ENCODE measurements at places on chromosomes 1 and 21. TPM values are rescaled to one million over a fixed set of nuclear protein-coding genes. Genes with fewer than 3 reads are reported as not detected.
A peak's percentile ranks its signal among the peaks of the same experiment; 100 is the strongest.

DNA sequence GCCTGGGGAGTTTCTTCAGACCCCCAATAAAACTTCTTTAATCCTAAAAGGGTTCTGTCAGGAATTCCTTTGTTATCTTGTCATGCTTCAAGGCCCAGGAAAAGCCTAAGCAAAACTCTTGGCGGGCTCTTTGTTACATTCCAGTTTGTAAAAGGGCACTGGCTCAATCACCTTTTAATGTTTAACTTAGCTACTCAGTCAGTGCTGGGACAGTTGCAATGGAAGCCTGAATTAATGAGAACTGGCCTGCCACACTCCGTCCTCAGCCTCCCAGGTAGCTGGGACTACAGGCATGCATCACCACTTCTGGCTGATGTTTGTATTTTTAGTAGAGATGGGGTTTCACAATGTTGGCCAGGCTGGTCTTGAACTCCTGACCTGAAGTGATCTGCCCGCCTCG is 21.3 kb upstream of the ASB17 start:
- no peak for DNase-seq
- no peaks in the 10 kb centered on the region for H3K4me1 ChIP-seq
- no peaks in the 10 kb centered on the region for H3K27me3 ChIP-seq
- H3K4me3 ChIP-seq, result no peak overlapping the region

GRCh38 chr1:163202833-163203451 is at the start of gene RGS5:
Gene RGS5, minus strand, starts transcription at chr1:163202916. Its CDS starts 81 bp downstream, at chr1:163202835.
- no peaks in the 10 kb centered on the region for H3K36me3 ChIP-seq
- H3K4me3 ChIP-seq, result no peak within 1 kb of the TSS
- no peak for DNase-seq

DNA sequence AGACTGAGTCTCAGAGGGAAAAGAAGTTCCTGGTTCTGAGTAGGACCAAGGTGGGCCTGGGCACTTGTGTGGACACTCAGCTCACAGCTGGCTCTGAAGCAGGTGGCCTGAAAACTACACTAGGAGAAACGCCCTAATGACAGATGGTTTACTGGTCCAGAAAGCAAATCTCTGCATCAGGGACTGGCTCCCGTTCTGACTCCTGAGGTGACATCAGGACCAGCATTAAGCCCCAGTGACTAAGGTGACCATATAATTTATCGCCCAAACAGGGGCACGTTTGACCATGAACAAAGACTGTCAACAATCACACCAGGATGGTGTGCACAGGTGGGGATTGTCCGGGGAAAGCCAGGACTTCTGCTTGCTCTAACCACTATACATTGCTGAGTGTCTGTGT is 12.2 kb upstream of the CD34 start:
- H3K27me3 ChIP-seq, result no peaks in the 10 kb centered on the region
- no peaks in the 10 kb centered on the region for H3K36me3 ChIP-seq
- no peak overlapping the region for H3K4me3 ChIP-seq
- no peak for DNase-seq

- H3K27ac ChIP-seq, result peak overlapping the region; percentile 17
- H3K27me3 ChIP-seq, result no peaks in the 10 kb centered on the region
- no peak for DNase-seq
- peaks cover 5% of the 10 kb centered on the region for H3K4me1 ChIP-seq
- no peak overlapping the region for H3K4me3 ChIP-seq
- H3K36me3 ChIP-seq, result no peaks in the 10 kb centered on the region
Observed at GRCh38 chr1:224205438-224205840, 22.4 kb downstream of the DEGS1 start.

DNA sequence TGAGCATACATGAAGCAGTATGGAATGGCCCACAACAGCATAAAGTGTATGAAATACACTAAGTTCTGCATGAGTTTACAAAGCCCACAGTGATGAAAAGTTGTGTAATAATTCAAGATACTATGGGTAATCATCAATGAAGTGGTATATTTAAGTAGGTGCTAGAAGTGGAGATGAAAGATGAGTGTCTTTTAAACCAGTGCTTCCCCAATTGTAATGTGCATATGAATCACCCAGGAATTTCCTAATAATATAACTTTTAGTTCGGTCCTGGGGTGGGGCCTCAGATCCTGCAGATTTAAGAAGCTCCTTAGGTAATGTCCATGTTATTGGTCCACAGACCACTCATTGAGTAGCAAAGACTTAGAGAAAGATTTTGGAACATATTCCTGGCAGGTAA is 184.9 kb downstream of the DUSP10 start:
- H3K27me3 ChIP-seq, result no peaks in the 10 kb centered on the region
- H3K36me3 ChIP-seq, result no peaks in the 10 kb centered on the region
- no peak for DNase-seq
- no peak overlapping the region for H3K27ac ChIP-seq
- no peak overlapping the region for H3K4me3 ChIP-seq

DNA sequence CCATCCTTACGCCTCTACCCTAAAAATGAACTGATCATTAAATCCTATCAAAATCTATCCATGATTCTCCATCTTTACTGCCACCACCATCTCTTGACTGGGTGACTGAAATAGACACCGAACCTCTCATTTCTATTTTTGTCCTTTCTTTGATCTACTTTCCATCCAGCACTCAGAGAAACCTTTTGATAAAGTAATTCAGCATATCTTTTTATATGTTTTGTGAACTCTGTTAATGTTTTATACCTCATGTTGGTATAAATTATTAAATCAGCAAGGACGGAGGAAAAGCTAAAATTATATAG is 13.0 kb downstream of the PCNX2 start:
- no peaks in the 10 kb centered on the region for H3K4me1 ChIP-seq
- no peaks in the 10 kb centered on the region for H3K36me3 ChIP-seq
- H3K27me3 ChIP-seq, result no peaks in the 10 kb centered on the region
- H3K27ac ChIP-seq, result no peak overlapping the region
- DNase-seq, result no peak

DNA sequence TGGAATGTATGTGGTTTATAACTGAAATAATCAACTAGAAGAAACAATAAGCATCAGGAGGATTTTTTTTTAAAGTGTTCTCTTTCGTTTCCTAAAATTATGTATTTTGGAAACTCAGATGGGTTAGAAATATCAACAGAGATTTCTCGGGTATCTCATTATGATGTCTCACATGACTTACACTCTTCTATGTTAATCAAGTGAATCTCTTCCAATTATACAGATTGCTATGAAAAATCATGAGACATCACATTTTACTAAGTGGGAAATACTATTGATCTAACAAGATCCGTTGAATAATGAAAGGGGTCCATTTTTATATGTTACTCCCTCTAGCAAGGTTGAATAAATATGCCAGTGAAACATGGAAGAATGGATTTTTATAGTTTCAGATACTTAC is 54.7 kb upstream of the NRIP1 start:
- no peaks in the 10 kb centered on the region for H3K36me3 ChIP-seq
- H3K4me3 ChIP-seq, result no peak overlapping the region
- H3K27me3 ChIP-seq, result no peaks in the 10 kb centered on the region
- H3K4me1 ChIP-seq, result peaks cover 4% of the 10 kb centered on the region

DNA sequence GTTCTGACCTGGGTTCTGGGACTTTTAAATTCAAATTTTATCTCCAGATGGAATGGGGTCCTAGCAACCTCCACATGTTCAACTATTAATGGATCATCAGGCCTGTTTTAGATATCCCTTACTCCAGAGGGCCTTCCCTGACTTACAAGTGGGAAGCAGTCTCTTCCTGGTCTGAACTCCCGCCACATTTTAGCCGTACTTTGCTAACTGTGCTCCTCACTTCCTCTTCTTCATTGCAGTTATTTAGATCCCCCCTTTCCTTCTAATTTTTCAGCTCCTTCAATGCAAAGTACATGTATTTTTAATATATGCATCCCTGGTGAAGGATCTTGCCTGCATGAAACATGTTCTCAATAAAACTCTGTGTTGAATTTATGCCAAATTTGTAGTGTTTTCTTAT is 3.7 kb downstream of the CD1A start:
- no peak for DNase-seq
- no peak overlapping the region for H3K4me3 ChIP-seq
- no peaks in the 10 kb centered on the region for H3K36me3 ChIP-seq
- no peaks in the 10 kb centered on the region for H3K27me3 ChIP-seq

GRCh38 chr1:206012086-206012859 is 9.1 kb upstream of the RAB7B start:
- no peaks in the 10 kb centered on the region for H3K27me3 ChIP-seq
- H3K4me1 ChIP-seq, result no peaks in the 10 kb centered on the region
- DNase-seq, result peak; percentile 91
- H3K27ac ChIP-seq, result peak overlapping the region; percentile 35
- no peaks in the 10 kb centered on the region for H3K36me3 ChIP-seq
- H3K4me3 ChIP-seq, result no peak overlapping the region

DNA sequence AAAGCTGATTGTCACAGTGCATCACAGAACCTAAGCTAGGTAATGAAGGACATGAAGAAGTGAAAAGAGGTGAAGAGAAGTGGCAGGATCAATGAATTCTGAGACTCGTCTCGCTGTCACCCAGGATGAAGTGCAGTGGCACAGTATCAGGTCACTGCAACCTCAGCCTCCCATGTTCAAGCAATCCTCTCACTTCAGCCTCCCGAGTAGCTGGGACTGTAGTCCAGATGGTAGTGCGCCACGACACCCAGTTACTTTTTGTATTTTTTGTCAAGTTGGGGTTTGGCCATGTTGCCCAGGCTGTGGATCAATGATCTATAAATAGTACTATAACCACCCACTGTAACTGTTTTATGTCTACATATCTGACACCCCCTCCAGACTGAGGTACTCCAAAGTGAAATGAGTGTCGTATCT is 33.1 kb downstream of the PTP4A2 start:
- H3K27me3 ChIP-seq, result no peaks in the 10 kb centered on the region
- no peak overlapping the region for H3K27ac ChIP-seq
- H3K36me3 ChIP-seq, result peaks cover 27% of the 10 kb centered on the region
- no peak for DNase-seq
- H3K4me3 ChIP-seq, result no peak overlapping the region

DNA sequence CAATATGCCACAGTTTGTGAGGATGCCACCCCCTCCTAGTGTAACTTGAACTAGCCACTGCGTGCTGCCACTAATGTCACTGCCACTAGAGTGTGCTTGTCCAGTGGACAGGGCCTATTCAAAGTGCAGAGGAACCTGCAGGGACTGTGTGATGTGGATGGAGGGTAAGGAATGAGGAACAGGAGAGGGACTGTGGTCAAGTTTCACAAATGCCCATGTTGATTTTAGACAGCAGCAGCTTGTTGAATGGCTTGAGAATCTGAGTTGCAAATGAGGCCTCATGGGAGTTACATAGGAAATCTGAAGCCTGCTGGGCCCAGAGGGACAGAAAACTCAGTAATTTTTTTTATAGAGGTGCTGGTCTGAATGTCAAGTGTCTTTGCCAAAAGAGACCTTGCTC is 112.3 kb downstream of the HHAT start:
- no peak overlapping the region for H3K4me3 ChIP-seq
- no peaks in the 10 kb centered on the region for H3K4me1 ChIP-seq
- no peaks in the 10 kb centered on the region for H3K36me3 ChIP-seq
- no peak overlapping the region for H3K27ac ChIP-seq
- DNase-seq, result no peak
- no peaks in the 10 kb centered on the region for H3K27me3 ChIP-seq

DNA sequence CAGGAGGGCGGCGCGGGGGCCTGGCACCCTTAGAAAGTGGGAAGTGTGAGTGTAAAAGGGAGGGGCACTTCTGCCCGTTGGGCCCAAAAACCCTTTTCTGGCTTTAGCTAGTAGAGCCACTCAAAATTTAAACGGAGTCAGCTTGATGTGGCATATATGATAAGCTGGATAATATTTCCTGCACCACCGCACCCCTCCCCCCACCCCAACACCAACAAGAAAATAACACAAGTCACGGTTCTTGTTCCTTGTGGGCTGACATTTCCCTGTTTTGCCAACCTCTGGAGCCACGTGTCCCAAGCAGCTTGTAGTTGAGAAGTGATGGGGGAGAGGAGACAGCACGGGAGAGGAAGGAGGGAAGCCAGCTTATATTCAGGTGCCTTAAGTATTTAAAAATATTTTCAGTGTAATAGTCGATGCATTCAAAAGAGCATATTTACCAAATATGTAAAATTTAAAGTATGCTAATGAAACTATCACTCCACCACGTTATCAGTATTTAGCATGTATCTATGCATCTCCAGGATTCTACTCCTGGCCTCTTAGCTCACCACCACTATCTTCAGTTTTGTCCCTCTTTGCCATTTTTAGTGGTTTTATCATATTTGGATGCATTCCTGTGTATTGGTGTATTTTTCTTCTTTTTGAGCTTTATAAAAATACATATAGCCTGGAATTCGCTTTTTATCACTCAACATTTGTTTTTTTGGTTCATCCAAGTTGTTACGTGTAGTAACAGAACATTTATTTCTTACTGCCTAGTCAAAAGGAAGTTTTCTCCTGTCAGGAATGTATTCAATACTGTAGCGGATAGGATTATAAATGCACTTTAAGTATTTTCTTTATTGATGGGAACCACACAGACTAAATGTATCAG is 773 bp upstream of the DDX59 start:
- peak overlapping the region; percentile 29 for H3K4me3 ChIP-seq
- H3K27ac ChIP-seq, result peak overlapping the region; percentile 99
- no peaks in the 10 kb centered on the region for H3K27me3 ChIP-seq
- DNase-seq, result peak; percentile 51
- no peaks in the 10 kb centered on the region for H3K36me3 ChIP-seq

GRCh38 chr1:6508816-6509189 is 17.3 kb upstream of the PLEKHG5 start:
- H3K4me3 ChIP-seq, result no peak overlapping the region
- no peak overlapping the region for H3K27ac ChIP-seq
- H3K4me1 ChIP-seq, result no peaks in the 10 kb centered on the region
- no peaks in the 10 kb centered on the region for H3K36me3 ChIP-seq
- DNase-seq, result no peak
- H3K27me3 ChIP-seq, result no peaks in the 10 kb centered on the region

The GNG12 gene
- 19.1 TPM for total RNA-seq

The BLZF1 gene
- 14.5 TPM for total RNA-seq

The VANGL1 gene
- total RNA-seq, result 5.6 TPM

The GALNT2 gene
- 16.5 TPM for total RNA-seq

The CLDN8 gene
- 16.8 TPM for total RNA-seq

The OR2T8 gene
- not detected for total RNA-seq

The ELAVL4 gene
- 0.55 TPM for total RNA-seq

The MPL gene
- not detected for total RNA-seq

The FAM229A gene
- 12.1 TPM for total RNA-seq

The F5 gene
- total RNA-seq, result 0.37 TPM

The GCSAML gene
- not detected for total RNA-seq

The SLC44A5 gene
- not detected for total RNA-seq

The TMEM9 gene
- total RNA-seq, result 30.9 TPM

The SH2D1B gene
- 1.4 TPM for total RNA-seq
